Natural killer cell treated with Interleukin-12 subunit alpha and Interleukin-12 subunit beta and Interleukin-15 and Interleukin-18, amount 100 ng/mL, for 72 hours (primary cell): ENCODE measurements at places on chromosomes 1 and 21.

DNA sequence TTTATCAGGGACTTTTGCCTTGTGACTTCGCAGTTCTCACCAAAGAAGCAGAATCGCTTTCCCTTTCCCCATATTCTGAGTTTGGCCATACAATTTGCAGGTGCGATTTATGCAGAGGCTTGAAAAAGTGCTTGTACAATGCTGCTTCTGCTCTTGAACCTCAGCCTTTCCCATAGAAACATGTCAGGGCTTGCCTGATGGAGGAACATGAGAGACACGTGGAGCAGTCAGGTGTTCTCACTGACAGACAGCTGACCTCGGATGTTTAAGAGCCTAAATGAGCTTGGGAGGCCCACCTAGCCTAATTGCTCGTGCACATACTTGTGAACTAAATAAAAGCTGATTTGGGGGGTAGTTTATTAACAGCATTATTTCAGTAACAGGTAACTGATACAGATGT is 290.0 kb downstream of the S1PR1 start:
- no peak for DNase-seq

- no peak for DNase-seq
Measured at GRCh38 chr1:58779059-58779754, 4.6 kb downstream of the JUN start.

- DNase-seq, result no peak
Measured at GRCh38 chr1:58308206-58308605, 238.3 kb downstream of the OMA1 start.

- DNase-seq, result no peak
Measured at GRCh38 chr1:109466452-109467300, at the start of gene SYPL2. TSS of gene SYPL2 (plus strand) at chr1:109466546. CDS start at chr1:109466844, 298 bp downstream.

DNA sequence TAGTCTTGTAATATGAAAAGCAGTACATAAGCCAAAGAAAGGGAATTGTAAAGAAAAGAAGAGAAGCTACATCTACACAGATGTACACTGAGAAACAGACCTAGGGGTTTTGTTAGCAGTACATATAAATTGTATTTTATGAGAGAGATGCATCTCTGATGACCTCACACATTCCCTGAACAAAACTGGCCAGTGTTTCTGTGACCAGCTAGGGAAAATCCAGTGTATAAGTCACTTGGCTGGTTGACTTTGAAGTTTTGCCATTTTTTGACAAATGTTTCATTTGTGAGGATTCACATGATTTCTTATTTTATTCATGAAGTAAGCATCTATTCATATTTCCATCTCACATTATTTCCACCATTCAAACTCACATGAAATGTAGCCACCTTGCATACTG is 28.3 kb upstream of the DYNLT5 start:
- DNase-seq, result no peak

DNA sequence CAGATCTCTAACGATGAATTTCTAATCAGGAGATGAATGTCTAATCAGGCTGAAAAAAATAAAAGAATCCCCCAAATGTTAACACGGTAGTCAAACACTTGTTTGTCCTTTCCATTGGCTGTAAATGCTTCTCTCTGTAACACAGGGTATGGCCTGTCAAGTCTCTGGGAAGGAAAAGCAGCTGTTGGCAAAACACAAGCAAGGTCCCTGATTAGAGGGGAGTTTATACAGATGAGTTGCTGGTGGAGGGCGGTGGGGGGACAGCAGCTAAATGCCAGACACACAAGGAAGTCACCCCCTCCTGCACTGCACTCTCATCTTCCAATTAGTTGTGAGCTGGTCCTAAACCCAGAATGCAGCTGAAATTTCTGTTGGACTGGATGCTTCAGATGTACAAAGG is 51.0 kb downstream of the PGBD5 start:
- no peak for DNase-seq

DNA sequence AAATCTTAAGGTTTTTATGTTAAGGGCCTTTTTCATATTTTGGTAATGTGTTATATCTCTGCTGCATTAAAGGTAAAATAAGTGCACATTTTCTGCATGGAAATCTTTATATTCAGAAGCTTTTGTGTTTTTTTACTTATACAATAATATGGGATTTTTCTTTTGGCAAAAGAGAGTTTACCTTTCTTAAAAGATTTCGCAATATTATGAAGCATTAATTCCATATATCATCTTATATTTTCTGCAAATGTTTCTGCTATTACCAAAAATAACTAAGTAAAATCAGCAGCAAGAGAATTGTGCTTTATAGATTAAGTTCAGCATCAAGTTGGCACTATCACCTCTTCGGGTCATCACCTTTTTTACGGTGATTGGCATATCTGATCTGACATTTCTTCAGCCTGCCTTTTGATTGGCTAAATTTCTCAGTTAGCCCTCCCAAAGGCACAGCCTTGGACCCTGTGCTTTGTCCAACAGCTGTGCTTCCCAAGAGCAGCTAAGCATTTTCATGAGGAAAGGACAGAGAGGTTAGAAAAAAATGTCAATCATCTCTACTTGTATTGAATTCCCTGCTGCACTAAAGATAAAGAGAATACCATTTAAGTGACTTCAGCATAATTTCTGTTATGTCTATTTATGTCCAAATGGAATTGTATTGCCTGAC is 767.1 kb upstream of the PRMT6 start:
- DNase-seq, result no peak

- DNase-seq, result no peak
Measured at GRCh38 chr1:177306981-177307380, 136.2 kb downstream of the BRINP2 start.

GRCh38 chr1:184183919-184184318 is 132.4 kb downstream of the TSEN15 start:
- DNase-seq, result no peak

GRCh38 chr1:30806381-30807317 is 49.1 kb upstream of the LAPTM5 start:
- no peak for DNase-seq

- DNase-seq, result no peak
Measured at GRCh38 chr1:20361805-20362381, 71.2 kb downstream of the VWA5B1 start.

- DNase-seq, result no peak
Measured at GRCh38 chr1:35932941-35933340, 2.0 kb downstream of the AGO3 start.
